Heart right ventricle (tissue), 16 donors: ENCODE measurements at places on chromosomes 7 and 10. TPM values are rescaled to one million over a fixed set of nuclear protein-coding genes. Genes with fewer than 3 reads are reported as not detected.

DBNL gene
- total RNA-seq, result 35.6 TPM

FGFR2 gene
- total RNA-seq, result 0.64 TPM

POMZP3 gene
- total RNA-seq, result 4.1 TPM

RARRES2 gene
- total RNA-seq, result 8.6 TPM

AMPH gene
- 2.4 TPM for total RNA-seq

NUTM2B gene
- 1.7 TPM for total RNA-seq

NCF1 gene
- 1.2 TPM for total RNA-seq

LIPM gene
- total RNA-seq, result not detected

SPDYE18 gene
- not detected for total RNA-seq

SUGCT gene
- 6.6 TPM for total RNA-seq

ACADSB gene
- 74.2 TPM for total RNA-seq

CACUL1 gene
- 21.1 TPM for total RNA-seq

UFSP1 gene
- total RNA-seq, result 2.6 TPM

GGCT gene
- 14.9 TPM for total RNA-seq
